Activated T-cell treated with anti-CD3 and anti-CD28 coated beads for 24 hours (primary cell): ENCODE measurements at places on chromosomes 5 and 9.

DNA sequence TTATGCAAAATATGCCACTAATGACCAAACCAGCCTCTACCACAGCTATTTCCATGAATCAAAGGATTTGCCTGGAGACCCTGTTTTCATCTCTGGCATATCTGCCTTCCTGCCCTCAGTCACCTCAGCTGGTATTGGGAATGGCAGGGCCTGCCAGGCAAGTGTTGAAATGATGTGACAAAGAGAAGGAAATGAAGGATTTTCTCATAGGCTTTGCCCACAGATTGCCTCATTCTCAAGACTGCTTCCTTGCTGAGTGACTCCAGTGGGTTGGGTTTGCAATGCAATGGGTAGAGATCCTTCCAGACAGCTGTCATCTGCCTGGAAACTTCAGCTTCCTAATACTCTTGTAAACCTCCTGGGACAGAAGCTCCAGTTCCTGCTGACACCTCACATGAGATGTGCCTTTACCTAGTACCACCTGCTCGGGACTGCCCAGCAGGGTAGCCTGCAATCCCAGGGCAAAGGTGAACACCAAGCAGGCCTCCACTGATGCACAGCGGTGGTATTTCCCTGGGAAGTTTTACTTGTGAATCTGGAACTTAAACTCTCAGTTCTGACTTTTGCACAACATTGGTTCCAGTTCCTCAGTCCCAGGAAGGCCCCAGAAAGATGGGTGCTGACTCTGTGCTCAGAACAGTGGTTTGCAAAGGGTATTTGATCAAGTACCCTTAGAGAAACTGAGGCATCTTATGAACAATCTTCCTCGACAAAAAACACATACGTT, 64.8 kb upstream of the SLC1A1 start:
- no peak for DNase-seq

- no peak for DNase-seq
Measured at GRCh38 chr5:84393969-84394368, 9.3 kb upstream of the EDIL3 start.

- DNase-seq: no peak
Measured at GRCh38 chr9:98502976-98503325, 205.8 kb downstream of the GABBR2 start.

- DNase-seq: no peak
Measured at GRCh38 chr5:110361471-110361870, 365.0 kb downstream of the TMEM232 start.

DNA sequence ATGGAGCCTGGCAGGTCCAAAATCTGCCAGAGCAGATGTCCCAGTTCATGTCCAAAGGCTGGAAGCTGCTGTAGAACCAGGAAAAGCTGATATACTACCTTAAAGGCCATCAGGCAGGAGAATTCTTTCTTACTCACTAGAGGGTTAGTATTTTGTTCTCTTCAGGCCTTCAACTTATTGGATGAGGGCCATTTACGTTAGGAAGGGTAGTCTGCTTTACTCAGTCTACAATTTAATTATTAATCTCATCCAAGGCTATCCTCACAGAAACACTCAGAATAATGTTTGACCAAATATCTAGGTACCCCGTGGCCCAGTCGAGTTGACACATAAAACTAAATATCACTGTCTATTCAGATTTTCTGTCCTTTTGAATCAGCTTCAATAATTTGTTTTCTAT, 437.4 kb downstream of the TLE4 start:
- no peak for DNase-seq

DNA sequence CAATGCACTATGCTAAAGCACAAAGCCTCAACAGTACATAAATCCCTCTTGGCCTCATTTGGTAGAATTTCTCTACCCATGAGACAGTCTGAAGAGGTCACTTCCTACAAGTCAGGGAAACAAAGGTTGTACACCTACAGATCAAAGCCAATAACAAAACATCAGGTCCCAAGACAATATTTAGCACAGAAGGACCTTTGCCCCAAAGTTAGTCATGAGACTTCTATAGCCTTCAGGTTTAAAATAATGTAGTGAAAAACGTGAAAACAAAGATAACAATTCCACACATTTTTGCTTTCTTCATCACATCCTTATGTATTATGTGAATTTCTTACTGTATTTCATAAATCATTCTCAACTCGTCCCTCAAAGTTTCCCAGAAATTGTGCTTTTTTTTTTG, 15.8 kb downstream of the AFF4 start:
- no peak for DNase-seq

DNA sequence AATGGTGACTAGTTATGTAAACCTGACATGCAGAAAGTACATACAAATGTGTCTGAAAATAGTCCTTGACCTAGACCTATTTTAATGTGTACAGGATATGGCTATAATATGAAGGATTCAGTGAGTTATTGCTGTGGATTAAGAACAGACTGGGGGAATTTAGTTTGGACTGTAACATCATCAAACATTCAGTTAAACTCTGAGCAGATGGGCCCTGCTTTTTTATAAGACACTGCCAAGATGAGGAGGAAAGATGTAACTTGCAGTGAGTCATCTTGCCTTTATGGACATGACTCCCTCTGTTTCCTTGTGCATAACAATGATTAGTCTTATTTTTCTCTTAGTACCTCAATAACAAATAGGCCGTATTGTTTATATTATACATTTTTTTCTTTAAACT, 12.2 kb downstream of the PPP3R2 start:
- no peak for DNase-seq
